ENCODE measurements at places on chromosomes 3 and 15.

- DNase-seq, result no peak
Observed at GRCh38 chr3:172524611-172525010, 1.4 kb upstream of the TNFSF10 start.

DNA sequence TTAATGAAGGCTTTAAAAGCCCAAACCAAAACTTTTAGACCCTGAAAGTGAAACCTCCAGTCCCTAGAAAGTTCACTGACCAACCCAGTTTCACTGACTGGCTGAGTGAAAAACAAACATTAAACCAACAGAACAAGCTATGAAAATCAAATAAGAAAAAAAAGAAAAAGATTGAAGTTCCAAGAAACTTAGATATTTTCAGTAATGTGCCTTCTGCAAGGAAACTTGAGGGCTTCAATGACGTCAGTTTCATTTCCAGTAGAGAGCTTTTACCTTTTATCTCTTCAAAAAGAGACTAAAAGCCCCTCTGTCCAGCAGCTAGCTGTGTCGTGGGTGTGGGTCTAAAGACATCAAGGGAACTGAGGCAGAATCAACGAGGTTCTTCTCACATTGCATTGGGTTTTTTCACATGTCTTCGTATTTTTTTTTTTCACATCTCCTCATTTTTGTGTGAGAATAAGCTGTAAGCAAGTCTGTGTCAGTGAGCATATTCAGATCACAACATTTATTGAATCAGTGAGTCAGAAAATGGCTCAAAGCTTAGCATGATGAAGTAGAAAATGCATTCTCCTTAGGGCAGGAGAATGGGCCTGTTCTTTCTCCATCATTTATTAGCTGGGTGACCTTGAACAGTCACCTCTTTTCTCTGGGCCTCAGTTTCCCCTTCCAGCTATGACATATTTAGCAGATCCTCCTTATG lies 54.8 kb upstream of the BCL6 start:
- no peak for DNase-seq

DNA sequence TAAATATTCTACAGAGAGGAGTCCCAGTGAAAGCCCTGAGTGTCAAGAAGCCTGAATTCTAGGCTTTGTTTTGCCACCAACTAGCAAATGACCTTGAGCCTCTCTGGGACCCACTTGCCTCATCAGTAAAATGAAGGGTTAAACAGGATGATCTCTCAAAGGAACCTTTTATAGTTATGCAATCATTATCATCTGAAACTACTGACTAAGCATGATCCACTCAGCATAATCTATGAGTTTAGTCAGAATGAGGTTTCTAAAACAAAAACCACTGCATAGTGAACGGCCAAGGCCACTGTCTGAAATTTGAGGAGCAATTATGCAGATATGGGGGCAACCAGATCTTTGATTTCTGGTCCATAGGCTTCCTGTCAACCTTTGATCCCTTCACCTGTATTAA lies 319.0 kb downstream of the MECOM start:
- DNase-seq, result no peak

GRCh38 chr3:151798466-151798865 lies 15.4 kb upstream of the AADAC start:
- no peak for DNase-seq

GRCh38 chr15:85950101-85950500 lies 129.6 kb upstream of the AGBL1 start:
- no peak for DNase-seq

Measured in stimulated activated CD8-positive, alpha-beta memory T cell treated with anti-CD3 and anti-CD28 coated beads, Interleukin-12 subunit alpha, Interleukin-12 subunit beta, amount 100 ng/mL, for 1 hour (primary cell).